ENCODE measurements at places on chromosomes 6 and 20. TPM values are rescaled to one million over a fixed set of nuclear protein-coding genes. Genes with fewer than 3 reads are reported as not detected.

The TAF8 gene
- total RNA-seq, result 20.6 TPM

The OLIG3 gene
- total RNA-seq, result not detected

The ACTL10 gene
- 0.18 TPM for total RNA-seq

The RAB23 gene
- total RNA-seq, result 20.6 TPM

The PDSS2 gene
- total RNA-seq, result 9.2 TPM

The WFDC5 gene
- not detected for total RNA-seq

The DCDC2 gene
- total RNA-seq, result 0.51 TPM

The MAP7 gene
- total RNA-seq, result 0.95 TPM

The GPR63 gene
- total RNA-seq, result 3.0 TPM

The ARMC2 gene
- 4.0 TPM for total RNA-seq

The ECT2L gene
- not detected for total RNA-seq

The PSMG4 gene
- total RNA-seq, result 35.3 TPM

The PHACTR1 gene
- 13.2 TPM for total RNA-seq

The TMC2 gene
- total RNA-seq, result not detected

The RGS17 gene
- total RNA-seq, result 8.7 TPM

The RAD21L1 gene
- total RNA-seq, result 0.63 TPM

The COL20A1 gene
- total RNA-seq, result 1.3 TPM

The PAX1 gene
- total RNA-seq, result 0.12 TPM

The GCNT2 gene
- 4.7 TPM for total RNA-seq

The NPEPL1 gene
- 3.9 TPM for total RNA-seq

Data from Daoy (cell line).